ENCODE measurements at places on chromosomes 5 and 9.

DNA sequence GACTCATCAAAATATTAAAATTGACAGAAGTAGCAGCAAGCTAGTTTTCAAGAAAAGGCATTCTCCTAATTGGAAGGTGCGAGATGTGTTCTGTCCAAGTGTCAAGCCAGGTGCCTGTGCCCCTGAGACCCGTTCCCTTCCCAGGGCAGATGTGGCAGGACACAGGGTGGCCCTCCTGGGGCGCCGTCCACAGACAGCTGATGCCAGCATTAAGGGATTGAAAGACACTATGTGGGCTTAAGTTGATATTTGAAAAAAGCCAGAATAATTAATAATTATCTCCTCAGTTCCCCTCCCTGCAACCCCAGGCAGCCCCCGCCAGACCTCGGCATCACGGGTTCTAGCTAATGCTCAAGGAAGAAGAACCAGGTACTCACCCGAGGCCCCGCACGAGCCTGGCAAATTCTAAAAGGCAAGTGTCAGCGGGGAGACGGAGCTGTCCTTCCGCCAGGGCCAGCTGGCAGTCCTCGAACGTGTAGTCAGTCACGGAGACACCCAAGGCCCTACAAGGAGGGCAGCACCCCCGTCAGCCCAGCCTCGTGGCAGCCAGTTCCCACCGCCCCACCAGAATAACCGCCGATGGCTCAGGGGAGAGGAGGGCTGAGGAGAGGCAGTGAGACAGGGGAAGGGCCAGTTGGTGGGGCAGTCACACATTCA, 29.1 kb upstream of the SLC6A3 start:
- no peak for DNase-seq
- no peaks in the 10 kb centered on the region for H3K27me3 ChIP-seq
- no peak overlapping the region for H3K27ac ChIP-seq
- H3K36me3 ChIP-seq = peaks cover 28% of the 10 kb centered on the region
- H3K4me1 ChIP-seq = peaks cover 3% of the 10 kb centered on the region

- H3K36me3 ChIP-seq = peaks cover 85% of the 10 kb centered on the region
- peaks cover 10% of the 10 kb centered on the region for H3K4me1 ChIP-seq
- DNase-seq = no peak
- H3K27me3 ChIP-seq = no peaks in the 10 kb centered on the region
Measured at GRCh38 chr5:151132963-151133362, 24.6 kb downstream of the ANXA6 start.

- H3K4me1 ChIP-seq = no peaks in the 10 kb centered on the region
- H3K27ac ChIP-seq = no peak overlapping the region
- H3K4me3 ChIP-seq = no peak overlapping the region
- H3K36me3 ChIP-seq = no peaks in the 10 kb centered on the region
Measured at GRCh38 chr9:3699883-3700282, 174.1 kb upstream of the RFX3 start.

- H3K27ac ChIP-seq = no peak overlapping the region
- no peaks in the 10 kb centered on the region for H3K36me3 ChIP-seq
- no peak overlapping the region for H3K4me3 ChIP-seq
Measured at GRCh38 chr9:130940027-130940549, 1.0 kb upstream of the FIBCD1 start.

GRCh38 chr9:91001146-91001611, 199.6 kb downstream of the SYK start:
- H3K4me3 ChIP-seq = no peak overlapping the region
- DNase-seq = peak; percentile 20
- H3K4me1 ChIP-seq = no peaks in the 10 kb centered on the region
- no peaks in the 10 kb centered on the region for H3K27me3 ChIP-seq
- no peaks in the 10 kb centered on the region for H3K36me3 ChIP-seq

DNA sequence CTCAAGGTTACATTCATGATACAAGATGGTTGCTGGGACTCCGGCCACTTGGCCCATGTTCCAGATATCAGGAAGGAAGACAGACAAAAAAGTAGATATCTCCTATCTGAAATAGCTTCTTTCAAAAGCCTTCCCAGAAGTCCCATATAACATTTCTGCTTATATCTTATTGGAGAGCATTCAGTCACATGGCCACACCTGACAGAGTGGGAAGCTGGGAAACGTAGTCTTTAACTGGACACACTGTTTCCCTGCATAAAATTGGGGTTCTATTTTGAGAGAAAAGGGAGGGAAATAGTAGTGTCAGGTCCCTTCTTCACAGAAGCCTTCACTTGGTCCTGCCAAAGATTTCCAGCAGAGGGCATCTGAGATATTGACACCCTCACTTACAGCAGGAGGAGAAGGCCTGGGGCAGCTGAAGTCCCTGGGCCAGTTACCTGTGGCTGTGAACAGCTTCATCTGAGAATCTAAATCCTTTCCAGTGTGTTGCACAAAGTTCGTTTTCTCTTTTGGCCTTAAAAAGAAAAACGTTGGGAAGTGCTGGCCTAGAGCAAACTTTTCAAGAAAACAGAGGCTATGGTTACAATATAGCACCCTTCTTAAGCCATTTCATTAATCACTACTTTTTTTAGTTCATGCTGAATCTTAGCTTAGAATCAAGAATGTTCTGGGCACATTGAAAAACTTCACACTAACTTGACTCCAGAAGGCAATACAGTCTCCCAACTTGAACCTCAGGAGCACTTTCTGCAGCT, 33.5 kb downstream of the SPEF2 start:
- no peaks in the 10 kb centered on the region for H3K36me3 ChIP-seq
- no peaks in the 10 kb centered on the region for H3K27me3 ChIP-seq

DNA sequence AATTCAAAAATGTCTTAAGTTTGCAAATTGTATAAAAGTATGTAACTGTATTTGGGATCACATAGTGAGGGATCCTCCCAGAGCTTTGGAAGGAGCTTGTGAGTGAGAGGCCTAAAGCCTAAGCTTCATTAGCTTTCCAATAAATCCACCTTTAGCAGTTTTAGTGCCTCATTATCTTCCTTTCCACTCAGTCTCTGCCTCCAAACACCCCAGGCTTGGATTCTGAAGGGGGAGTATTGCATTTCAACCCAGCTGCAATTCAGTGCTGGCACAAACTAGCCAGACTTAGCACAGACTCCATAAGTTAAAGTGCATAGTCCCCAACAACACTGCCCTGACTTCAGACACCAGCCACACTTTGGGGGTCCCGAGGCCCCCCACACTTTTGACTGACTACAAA, 113.5 kb downstream of the SMARCA2 start:
- H3K4me1 ChIP-seq = peaks cover 38% of the 10 kb centered on the region
- H3K36me3 ChIP-seq = peaks cover 13% of the 10 kb centered on the region
- H3K27me3 ChIP-seq = no peaks in the 10 kb centered on the region
- H3K27ac ChIP-seq = no peak overlapping the region

DNA sequence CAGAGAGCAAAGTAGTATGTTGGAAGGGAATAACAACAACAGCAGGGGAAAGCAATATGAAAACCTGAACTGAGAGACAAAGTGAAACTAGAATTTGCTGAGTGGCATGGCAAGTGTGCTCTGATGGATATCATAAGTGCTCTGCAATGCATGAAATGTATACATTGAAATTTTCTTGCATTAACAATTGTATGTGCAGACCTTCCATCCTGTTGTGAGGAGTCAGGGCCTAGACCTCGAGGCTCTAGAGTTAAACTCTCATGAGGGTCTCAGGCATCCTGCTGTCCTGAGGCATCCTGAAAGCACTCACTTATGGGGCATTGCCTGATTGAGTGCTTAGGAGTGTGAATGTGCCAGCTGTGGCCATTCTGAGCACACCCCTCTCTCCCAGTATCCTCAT, 1.1 kb downstream of the ECM2 start:
- no peaks in the 10 kb centered on the region for H3K27me3 ChIP-seq
- no peaks in the 10 kb centered on the region for H3K36me3 ChIP-seq
- no peak overlapping the region for H3K4me3 ChIP-seq

DNA sequence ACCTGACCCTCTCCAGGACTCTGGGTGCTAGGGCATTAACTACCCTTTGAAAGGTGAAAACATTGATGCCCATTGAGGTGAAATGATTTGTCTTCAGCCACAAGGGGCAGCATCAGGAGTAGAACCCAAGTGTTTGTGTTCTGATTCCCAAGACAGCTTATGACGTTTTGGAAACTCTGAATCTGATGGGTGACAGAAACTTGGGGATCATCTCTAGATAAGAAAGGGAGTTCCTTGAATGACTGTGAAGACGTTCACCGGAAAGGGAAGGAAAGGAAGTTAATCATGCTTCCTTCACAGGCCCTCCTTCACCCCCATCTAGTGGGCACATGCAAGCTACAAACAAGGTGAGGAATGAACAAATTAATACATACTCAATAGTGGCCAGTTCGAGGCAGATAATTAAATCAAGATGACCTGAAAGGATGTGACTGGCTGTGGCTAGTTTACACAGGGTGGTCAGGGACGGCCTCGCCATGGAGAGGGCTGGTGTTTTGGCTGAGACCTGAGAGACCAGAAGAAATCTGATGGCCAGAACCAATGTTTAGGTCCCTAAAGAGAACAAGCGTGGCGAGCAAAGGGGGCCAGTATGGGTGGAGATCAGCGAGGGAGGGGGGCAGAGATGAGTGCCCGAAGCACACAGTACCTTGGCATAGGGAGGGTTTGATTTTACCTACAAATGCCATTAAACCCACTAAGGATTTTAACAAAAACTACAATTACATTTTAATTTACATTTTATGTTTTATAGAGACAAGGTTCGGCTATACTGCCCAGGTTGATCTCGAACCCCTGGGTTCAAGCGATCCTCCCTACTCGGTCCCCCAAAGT, 937 bp upstream of the SLC26A2 start:
- H3K27ac ChIP-seq = peak overlapping the region; percentile 91
- no peaks in the 10 kb centered on the region for H3K27me3 ChIP-seq
- peak; percentile 65 for DNase-seq
- no peaks in the 10 kb centered on the region for H3K36me3 ChIP-seq
- peaks cover 9% of the 10 kb centered on the region for H3K4me1 ChIP-seq
- H3K4me3 ChIP-seq = no peak overlapping the region

GRCh38 chr5:65790371-65791163, 68.6 kb downstream of the NLN start:
- no peak overlapping the region for H3K27ac ChIP-seq
- H3K4me3 ChIP-seq = no peak overlapping the region
- no peaks in the 10 kb centered on the region for H3K27me3 ChIP-seq
- no peak for DNase-seq
- no peaks in the 10 kb centered on the region for H3K4me1 ChIP-seq
- H3K36me3 ChIP-seq = peaks cover 5% of the 10 kb centered on the region

DNA sequence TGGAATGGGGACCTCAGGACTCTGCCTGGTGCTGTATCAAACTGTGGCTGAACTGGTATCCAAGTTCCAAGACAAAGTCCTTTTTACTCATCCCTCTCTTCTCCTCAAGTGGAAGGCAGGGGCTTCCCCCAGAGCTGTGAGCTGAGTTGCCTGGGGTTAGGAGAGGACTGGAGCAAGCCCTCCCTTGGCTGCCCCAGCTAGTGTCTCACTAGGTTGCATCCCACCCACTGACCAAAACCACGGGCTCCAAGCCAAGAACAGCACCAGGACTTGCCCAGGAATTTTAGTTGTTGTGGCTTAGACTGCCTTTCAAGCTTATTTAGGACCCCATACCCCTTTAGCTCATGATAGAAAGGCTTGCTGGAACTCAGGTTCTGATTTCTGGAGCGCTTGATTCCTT, 158.7 kb upstream of the TNC start:
- H3K4me3 ChIP-seq = no peak overlapping the region
- H3K27me3 ChIP-seq = no peaks in the 10 kb centered on the region
- H3K36me3 ChIP-seq = no peaks in the 10 kb centered on the region
- no peaks in the 10 kb centered on the region for H3K4me1 ChIP-seq

- peak overlapping the region; percentile 95 for H3K27ac ChIP-seq
- no peaks in the 10 kb centered on the region for H3K27me3 ChIP-seq
- H3K36me3 ChIP-seq = no peaks in the 10 kb centered on the region
- peak; percentile 77 for DNase-seq
Measured at GRCh38 chr5:52799358-52799982, 11.8 kb downstream of the ITGA1 start.

DNA sequence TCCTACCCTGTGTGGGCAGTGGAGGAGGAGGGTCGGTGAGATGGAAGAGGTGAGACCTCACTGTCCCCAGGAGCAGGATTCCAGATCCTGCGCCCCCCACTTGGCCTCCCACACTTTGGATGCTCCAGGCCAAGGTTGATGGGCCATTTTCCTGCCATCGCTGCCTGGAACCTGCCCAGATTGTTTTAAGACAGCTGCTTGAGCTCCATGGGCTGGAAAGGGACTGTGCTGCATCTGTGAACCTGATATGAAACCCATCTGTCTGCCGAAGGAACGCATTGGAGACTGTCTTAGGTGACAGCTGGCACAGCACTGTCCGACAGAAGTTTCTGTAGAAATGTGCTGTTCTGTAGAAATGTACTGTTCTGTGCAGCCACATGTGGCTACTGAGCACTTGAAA, 72.7 kb upstream of the SLC25A48 start:
- no peaks in the 10 kb centered on the region for H3K27me3 ChIP-seq
- no peaks in the 10 kb centered on the region for H3K36me3 ChIP-seq
- H3K4me3 ChIP-seq = no peak overlapping the region
- DNase-seq = no peak
- no peak overlapping the region for H3K27ac ChIP-seq
- H3K4me1 ChIP-seq = no peaks in the 10 kb centered on the region

DNA sequence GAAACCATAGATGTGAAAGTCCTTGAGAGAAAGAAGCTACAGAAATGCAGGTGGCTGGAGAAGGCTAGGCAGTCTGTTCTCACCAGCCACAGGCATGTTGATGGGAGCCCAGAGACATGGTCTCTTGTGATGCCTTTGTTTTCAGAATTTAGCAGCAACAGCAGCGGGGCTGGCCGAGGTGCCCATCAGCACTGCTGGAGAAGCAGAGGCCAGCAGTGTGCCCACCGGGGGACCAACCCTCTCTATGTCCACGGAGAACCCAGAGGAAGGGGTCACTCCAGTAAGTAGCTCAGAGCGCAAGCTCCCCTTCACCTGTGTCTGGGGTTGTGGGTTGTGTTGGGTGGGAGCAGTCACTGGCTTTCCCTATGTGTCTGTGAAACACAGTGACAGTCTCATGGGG, 59.6 kb downstream of the COL15A1 start:
- no peaks in the 10 kb centered on the region for H3K27me3 ChIP-seq
- no peak overlapping the region for H3K27ac ChIP-seq
- peaks cover 3% of the 10 kb centered on the region for H3K4me1 ChIP-seq
- no peak overlapping the region for H3K4me3 ChIP-seq
- no peaks in the 10 kb centered on the region for H3K36me3 ChIP-seq

- H3K27ac ChIP-seq = no peak overlapping the region
- no peak for DNase-seq
- H3K27me3 ChIP-seq = no peaks in the 10 kb centered on the region
Measured at GRCh38 chr9:126833710-126834345, 26.6 kb upstream of the ZBTB34 start.

DNA sequence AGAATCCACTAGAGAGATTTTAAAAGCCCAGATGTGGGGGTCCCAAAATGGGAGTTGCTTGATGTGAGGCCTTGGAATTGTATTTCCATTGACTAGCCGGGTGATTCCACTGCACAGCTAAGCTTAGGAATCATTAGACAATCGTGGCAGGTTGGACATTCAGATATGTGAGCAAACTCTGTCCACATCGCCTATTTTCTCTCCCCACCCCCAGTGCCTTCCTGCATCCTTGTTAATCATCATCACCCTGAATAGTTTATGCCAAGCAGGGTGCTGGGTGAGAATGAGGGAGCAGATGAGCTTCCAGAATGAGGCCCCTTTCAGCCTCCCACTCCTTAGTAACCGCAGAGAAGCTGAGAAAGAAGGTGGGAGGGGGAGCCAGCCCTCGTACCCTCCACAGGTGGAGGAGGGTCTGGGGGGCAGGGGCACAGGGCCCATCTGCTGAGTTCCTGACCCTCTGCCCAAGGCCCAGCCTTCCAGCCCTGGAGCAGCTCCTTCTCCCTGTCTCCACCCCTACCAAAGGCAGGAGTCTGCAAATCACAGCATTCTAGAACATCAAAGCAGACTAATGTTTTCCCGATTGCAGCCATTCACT, 7.7 kb upstream of the TCOF1 start:
- no peak overlapping the region for H3K27ac ChIP-seq
- H3K36me3 ChIP-seq = no peaks in the 10 kb centered on the region
- H3K4me1 ChIP-seq = no peaks in the 10 kb centered on the region
- H3K27me3 ChIP-seq = no peaks in the 10 kb centered on the region
- H3K4me3 ChIP-seq = no peak overlapping the region
